PC-9 (cell line): ENCODE measurements at places on chromosomes 7 and 10.

GRCh38 chr7:100434297-100435144, 1.8 kb downstream of the PPP1R35 start:
- peak overlapping the region; percentile 87 for H3K4me3 ChIP-seq
- peak overlapping the region; percentile 77 for H3K27ac ChIP-seq
- H3K36me3 ChIP-seq, result peaks cover 26% of the 10 kb centered on the region; the same call in 1 of the 2 replicates
- H3K27me3 ChIP-seq, result no peaks in the 10 kb centered on the region

GRCh38 chr10:855079-855478, 76.4 kb downstream of the LARP4B start:
- no peak overlapping the region for H3K27ac ChIP-seq
- H3K36me3 ChIP-seq, result peaks cover 2% of the 10 kb centered on the region; the same call in 1 of the 2 replicates
- no peaks in the 10 kb centered on the region for H3K4me1 ChIP-seq
- H3K27me3 ChIP-seq, result no peaks in the 10 kb centered on the region
- DNase-seq, result no peak

DNA sequence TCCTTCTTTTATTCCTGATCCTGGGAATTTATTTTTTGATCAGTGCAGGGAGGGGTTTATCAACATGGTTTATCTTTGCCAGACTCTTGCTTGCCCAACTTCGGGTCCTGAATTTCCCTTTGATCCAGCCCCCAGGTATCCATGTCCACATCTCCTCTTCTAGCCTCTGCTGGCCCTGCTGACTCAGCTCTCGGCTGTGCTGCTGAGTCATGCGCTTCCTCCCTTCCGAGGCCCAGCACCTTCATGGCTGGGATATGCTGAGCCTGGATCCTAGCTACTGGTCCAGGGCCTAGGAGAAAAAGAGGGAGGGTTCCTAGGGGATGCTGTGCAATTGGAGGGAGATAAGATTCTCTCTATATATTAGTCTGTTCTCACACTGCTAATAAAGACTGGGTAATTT, 380.7 kb upstream of the SHH start:
- no peak overlapping the region for H3K27ac ChIP-seq
- no peaks in the 10 kb centered on the region for H3K36me3 ChIP-seq
- peaks cover 29% of the 10 kb centered on the region for H3K27me3 ChIP-seq
- no peak overlapping the region for H3K4me3 ChIP-seq
- no peak for DNase-seq

DNA sequence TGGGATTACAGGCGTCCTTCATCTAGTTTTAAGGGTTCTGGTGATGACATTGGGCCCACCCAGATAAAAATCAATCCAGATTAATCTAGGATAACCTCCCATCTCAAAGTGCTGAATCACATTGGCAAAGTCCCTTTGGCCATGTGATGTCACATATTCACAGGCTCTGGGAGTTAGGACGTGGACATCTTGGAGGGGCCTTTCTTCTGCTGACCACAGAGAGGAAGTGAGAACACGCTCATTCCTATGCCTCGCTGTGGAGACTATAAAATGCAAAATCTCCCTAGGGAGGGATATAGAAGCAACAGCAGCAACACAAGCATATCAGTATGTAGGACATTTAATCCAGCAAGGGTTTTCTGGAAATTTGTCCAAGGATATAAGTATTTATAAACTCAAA, 266.0 kb upstream of the PITRM1 start:
- H3K4me3 ChIP-seq, result no peak overlapping the region
- H3K27me3 ChIP-seq, result no peaks in the 10 kb centered on the region
- no peaks in the 10 kb centered on the region for H3K4me1 ChIP-seq
- H3K36me3 ChIP-seq, result no peaks in the 10 kb centered on the region

DNA sequence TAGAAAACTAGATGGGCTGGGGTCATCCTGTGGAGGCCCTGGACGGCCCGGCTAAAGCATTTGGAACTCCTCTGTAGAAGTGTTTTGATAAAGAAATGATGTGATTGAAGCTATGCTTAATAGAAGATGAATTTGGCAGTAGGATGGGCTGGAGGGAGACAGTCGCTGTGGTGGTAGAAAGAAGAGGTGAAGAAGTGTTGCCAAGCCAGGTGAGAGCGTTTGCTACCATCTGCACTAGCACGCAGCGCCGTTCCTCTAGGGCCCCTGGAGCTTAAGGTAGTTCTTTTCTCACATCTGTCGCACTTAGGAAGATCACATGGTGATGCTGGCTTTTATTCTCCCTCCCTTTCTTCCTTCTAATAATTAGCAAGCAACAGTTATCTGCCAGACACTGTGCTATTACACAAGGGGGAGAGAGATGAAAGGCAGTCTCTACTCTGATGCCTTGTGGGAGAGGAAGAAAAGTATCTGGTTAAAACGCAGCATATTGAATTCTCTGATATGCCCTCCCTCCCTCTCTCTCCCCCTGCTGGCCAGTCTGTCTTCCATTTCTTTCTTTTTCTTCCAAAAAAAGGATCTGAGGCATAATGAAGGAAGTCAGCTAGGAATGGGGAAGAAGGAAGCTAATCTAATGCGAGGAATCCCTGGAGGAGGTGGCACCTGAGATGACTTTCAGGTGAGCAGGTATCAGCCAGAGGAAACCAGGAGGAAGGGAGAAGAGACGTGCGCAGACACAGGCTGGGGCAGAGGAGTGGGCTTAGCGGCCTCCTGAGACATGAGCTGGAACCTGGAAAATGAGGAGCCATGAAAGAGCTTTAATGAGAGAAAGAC, 162.3 kb upstream of the KLF14 start:
- peak; percentile 40 for DNase-seq
- peak overlapping the region; percentile 99 for H3K27ac ChIP-seq
- peaks cover 71% of the 10 kb centered on the region for H3K36me3 ChIP-seq
- H3K4me1 ChIP-seq, result peaks cover 95% of the 10 kb centered on the region
- H3K4me3 ChIP-seq, result no peak overlapping the region
- H3K27me3 ChIP-seq, result no peaks in the 10 kb centered on the region

DNA sequence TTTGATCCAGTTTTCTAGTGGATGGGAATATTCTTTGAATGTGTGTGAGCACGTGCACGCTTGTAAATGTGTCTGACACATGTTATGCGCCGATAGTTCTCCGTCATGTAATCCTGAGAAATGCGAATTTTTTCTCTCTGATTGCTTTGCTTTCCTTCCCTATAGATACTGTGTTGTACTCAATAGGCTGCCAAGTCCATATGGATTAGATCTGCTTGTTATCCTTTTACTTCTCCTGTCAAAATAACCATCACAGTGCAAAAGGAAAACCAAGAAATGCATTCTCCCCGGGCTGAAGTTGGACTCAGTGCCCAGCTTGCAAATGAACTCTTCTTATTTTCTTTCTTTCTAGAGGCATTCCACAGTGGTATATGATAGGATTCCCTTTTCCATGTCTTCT, 131.9 kb downstream of the KIAA1217 start:
- H3K4me1 ChIP-seq, result peaks cover 22% of the 10 kb centered on the region
- H3K27me3 ChIP-seq, result no peaks in the 10 kb centered on the region
- DNase-seq, result no peak
- H3K27ac ChIP-seq, result no peak overlapping the region
- H3K36me3 ChIP-seq, result no peaks in the 10 kb centered on the region

GRCh38 chr10:58897708-58898107, 278.7 kb upstream of the PHYHIPL start:
- DNase-seq, result no peak
- no peaks in the 10 kb centered on the region for H3K27me3 ChIP-seq
- H3K4me3 ChIP-seq, result no peak overlapping the region
- H3K27ac ChIP-seq, result no peak overlapping the region
- H3K4me1 ChIP-seq, result no peaks in the 10 kb centered on the region

- H3K27me3 ChIP-seq, result no peaks in the 10 kb centered on the region
- H3K36me3 ChIP-seq, result peaks cover 3% of the 10 kb centered on the region
- no peak overlapping the region for H3K27ac ChIP-seq
- no peaks in the 10 kb centered on the region for H3K4me1 ChIP-seq
- H3K4me3 ChIP-seq, result no peak overlapping the region
Observed at GRCh38 chr7:100353685-100354330, 4.1 kb upstream of the PILRB start.

GRCh38 chr10:48292616-48293015, 13.9 kb upstream of the MAPK8 start:
- no peak overlapping the region for H3K4me3 ChIP-seq
- no peaks in the 10 kb centered on the region for H3K27me3 ChIP-seq
- H3K27ac ChIP-seq, result no peak overlapping the region
- no peak for DNase-seq
- peaks cover 11% of the 10 kb centered on the region for H3K4me1 ChIP-seq

- H3K27me3 ChIP-seq, result no peaks in the 10 kb centered on the region
- peaks cover 35% of the 10 kb centered on the region for H3K4me1 ChIP-seq
- H3K4me3 ChIP-seq, result no peak overlapping the region
- H3K27ac ChIP-seq, result no peak overlapping the region
- no peak for DNase-seq
- H3K36me3 ChIP-seq, result no peaks in the 10 kb centered on the region
Observed at GRCh38 chr10:12717981-12718707, 283.4 kb downstream of the CCDC3 start.

GRCh38 chr7:77907281-77907680, 108.7 kb downstream of the PHTF2 start:
- no peak overlapping the region for H3K4me3 ChIP-seq
- H3K36me3 ChIP-seq, result no peaks in the 10 kb centered on the region
- H3K4me1 ChIP-seq, result no peaks in the 10 kb centered on the region
- no peak overlapping the region for H3K27ac ChIP-seq
- H3K27me3 ChIP-seq, result no peaks in the 10 kb centered on the region

GRCh38 chr10:75166623-75166972, 44.0 kb upstream of the VDAC2 start:
- H3K36me3 ChIP-seq, result peaks cover 6% of the 10 kb centered on the region; the same call in 1 of the 2 replicates
- H3K4me1 ChIP-seq, result peaks cover 10% of the 10 kb centered on the region
- no peaks in the 10 kb centered on the region for H3K27me3 ChIP-seq
- H3K4me3 ChIP-seq, result no peak overlapping the region
- DNase-seq, result no peak
- 0 out of 2 replicates have a peak overlapping the region, but pooled peaks have one; percentile 16 for H3K27ac ChIP-seq

- peak; percentile 35 for DNase-seq
- no peak overlapping the region for H3K4me3 ChIP-seq
- H3K27me3 ChIP-seq, result no peaks in the 10 kb centered on the region
- no peak overlapping the region for H3K27ac ChIP-seq
- peaks cover 3% of the 10 kb centered on the region; the same call in 1 of the 2 replicates for H3K36me3 ChIP-seq
Observed at GRCh38 chr10:58291538-58292174, 22.7 kb downstream of the CISD1 start.

DNA sequence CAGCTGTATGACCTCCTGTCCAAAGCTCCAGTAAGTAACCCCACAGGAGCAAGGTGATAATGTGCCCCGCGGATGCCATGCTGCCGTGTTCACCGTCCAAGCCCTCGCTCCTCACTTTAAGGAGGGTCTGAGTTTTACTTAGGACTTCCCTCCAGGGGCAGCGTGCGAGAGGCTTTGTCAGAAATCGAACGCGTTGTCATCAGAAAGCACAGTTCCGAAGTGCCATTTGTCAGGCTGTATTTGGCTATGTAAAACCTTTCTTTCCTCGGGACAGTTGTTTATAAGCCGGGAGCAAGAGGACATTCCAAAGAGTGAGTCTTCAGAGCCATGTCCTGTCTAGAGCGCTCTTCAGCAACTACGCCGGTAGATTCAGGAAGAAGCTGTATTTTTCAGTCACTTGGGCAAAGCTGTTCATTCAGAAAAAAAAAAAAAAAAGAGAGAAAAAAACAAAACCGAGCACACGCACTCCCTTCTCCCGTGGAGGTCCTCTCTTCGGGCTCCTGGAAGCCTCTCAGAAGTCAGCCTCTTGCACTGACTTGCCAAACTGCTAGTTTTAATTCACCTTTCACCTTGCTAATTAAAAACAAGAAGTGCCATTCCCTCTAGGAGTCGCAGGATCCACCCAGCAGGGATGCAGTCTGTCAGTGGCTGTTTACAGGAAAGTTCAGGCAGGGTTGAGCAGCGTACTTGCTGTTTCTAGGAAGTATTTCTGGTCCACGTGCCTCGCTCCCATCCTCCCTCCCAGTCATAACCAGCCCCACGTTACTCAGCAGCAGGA, at the start of gene SEMA3E:
TSS of gene SEMA3E (minus strand) at position 676 of the 778 bp plus-strand sequence.
- H3K4me3 ChIP-seq, result peak within 1 kb of the TSS; percentile 71
- DNase-seq, result peak; percentile 35
- no peaks in the 10 kb centered on the region for H3K36me3 ChIP-seq
- H3K27ac ChIP-seq, result peak within 1 kb of the TSS; percentile 54

DNA sequence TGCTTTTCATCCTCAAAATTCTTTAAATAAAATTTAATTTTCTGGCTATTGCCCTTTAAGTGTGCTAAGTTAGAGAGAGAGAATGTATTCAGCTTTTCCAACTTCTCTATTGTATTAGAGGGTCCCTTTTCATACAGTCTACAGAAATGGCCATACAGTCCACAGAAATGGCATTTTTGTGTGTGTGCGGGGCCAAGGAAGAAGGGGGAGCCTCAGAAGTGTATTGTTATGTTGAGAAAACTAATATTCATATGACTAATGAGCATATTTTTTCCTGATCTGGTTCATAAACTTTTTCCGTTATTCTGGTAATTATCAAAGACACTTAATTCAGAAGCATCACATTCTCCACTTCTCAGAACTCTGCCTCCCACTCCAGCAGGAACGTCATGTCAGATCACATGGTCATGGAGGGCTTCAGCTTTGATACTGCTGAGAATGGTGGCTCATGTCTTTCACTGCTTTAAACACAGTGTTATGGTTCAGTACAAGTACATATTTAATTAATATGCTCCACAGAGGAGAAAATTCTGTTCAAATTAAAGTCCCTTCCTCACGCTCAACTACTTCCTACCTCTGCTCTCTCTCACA, 37.1 kb downstream of the ELMO1 start:
- H3K4me3 ChIP-seq, result no peak overlapping the region
- H3K27ac ChIP-seq, result no peak overlapping the region
- no peak for DNase-seq
- peaks cover 27% of the 10 kb centered on the region for H3K27me3 ChIP-seq
- no peaks in the 10 kb centered on the region for H3K4me1 ChIP-seq
- no peaks in the 10 kb centered on the region for H3K36me3 ChIP-seq

DNA sequence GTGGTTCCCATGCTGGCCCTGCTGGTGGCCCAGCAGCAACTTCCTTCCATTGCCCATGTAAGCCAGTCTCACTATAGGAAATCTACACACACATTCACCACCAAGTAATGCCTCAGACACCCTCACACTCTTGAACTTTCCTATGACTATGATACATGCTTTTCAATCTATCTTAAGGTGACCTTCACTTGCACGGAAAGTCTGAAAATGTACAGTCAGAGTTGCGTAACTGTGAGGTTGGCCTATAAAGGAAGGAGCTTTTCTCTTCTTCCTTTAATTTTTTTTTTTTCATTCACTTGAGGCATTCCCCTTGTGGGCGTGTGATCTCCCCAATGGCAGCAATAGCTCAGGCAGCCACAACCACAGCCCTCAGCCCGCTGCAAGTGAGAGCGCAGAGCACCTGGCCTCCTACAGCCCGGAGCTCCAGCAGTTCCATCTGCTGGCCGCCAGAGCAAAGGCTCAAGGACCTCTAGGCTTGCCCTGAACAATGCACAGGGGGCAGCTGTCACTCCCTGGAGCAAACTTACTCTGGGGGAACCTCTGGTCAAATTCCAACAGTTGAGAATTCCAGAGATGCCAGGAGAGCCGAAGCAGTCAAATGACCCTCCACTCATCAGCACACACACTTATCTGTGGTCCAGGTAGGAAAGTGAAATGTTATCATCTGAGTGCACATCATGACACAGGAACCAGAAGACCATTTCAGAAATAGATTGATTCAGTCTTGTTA, 123.1 kb upstream of the ADO start:
- H3K4me1 ChIP-seq, result no peaks in the 10 kb centered on the region
- no peak overlapping the region for H3K27ac ChIP-seq
- no peaks in the 10 kb centered on the region for H3K36me3 ChIP-seq
- no peak overlapping the region for H3K4me3 ChIP-seq
